Endothelial cell of umbilical vein (primary cell): ENCODE measurements at places on chromosomes 1 and 21. TPM values are rescaled to one million over a fixed set of nuclear protein-coding genes. Genes with fewer than 3 reads are reported as not detected.

The CD101 gene
- 0.30 and 0.97 TPM in 2 replicates for total RNA-seq

The NADK gene
- total RNA-seq: 76.1 and 88.8 TPM in 2 replicates

The LCE2C gene
- total RNA-seq: not detected in 2 replicates

The LGR6 gene
- total RNA-seq: not detected in 2 replicates

The LYST gene
- 8.9 and 9.6 TPM in 2 replicates for total RNA-seq

The CDC7 gene
- total RNA-seq: 11.7 and 13.4 TPM in 2 replicates

The RGS18 gene
- not detected in 2 replicates for total RNA-seq

The FCGR3B gene
- not detected in 2 replicates for total RNA-seq

The OR6F1 gene
- not detected in 2 replicates for total RNA-seq

The MR1 gene
- total RNA-seq: 1.1 and 1.3 TPM in 2 replicates

The KRTAP27-1 gene
- total RNA-seq: not detected in 2 replicates

The CD84 gene
- total RNA-seq: not detected in 2 replicates

The LRRC39 gene
- 0.40 and 0.67 TPM in 2 replicates for total RNA-seq

The PADI2 gene
- not detected in 2 replicates for total RNA-seq

The LRRC53 gene
- not detected in 2 replicates for total RNA-seq

The OVAAL gene
- total RNA-seq: not detected in 2 replicates

The RNU1-4 gene
- total RNA-seq: 1,319 and 2,019 TPM in 2 replicates

The IL22RA1 gene
- not detected in 2 replicates for total RNA-seq

The SYNJ1 gene
- total RNA-seq: 17.0 and 18.3 TPM in 2 replicates

The PLA2G4A gene
- total RNA-seq: 10.6 and 13.3 TPM in 2 replicates

The CDCA8 gene
- 43.7 and 45.7 TPM in 2 replicates for total RNA-seq

The OR2L13 gene
- not detected in 2 replicates for total RNA-seq

The CFAP410 gene
- 6.3 and 7.2 TPM in 2 replicates for total RNA-seq
